Heart right ventricle (tissue), 16 donors: ENCODE measurements at places on chromosomes 5 and 9. TPM values are rescaled to one million over a fixed set of nuclear protein-coding genes. Genes with fewer than 3 reads are reported as not detected.

STPG3 gene
- not detected for polyA plus RNA-seq

FNIP1 gene
- polyA plus RNA-seq = 2.8 TPM

DNA sequence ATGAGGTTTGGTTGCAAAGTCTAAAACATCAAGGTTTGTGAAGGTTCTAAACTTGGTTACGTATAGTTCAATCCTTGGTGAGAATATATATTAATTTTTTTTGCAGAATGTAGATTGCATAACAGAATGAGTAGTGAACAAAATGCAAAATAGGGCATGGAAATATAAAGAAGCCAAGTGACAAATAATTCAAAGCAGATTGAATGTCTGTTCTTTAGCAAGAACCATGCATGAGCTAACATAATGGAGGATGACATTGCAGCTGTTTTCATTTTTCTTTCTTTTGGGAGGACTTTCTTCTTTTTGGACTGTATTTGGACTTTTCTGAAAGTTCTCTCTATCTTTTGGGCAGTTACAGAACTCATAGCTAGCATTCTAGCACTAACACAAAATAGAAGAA lies 194.8 kb upstream of the MRPS30 start:
- DNase-seq = no peak

DNA sequence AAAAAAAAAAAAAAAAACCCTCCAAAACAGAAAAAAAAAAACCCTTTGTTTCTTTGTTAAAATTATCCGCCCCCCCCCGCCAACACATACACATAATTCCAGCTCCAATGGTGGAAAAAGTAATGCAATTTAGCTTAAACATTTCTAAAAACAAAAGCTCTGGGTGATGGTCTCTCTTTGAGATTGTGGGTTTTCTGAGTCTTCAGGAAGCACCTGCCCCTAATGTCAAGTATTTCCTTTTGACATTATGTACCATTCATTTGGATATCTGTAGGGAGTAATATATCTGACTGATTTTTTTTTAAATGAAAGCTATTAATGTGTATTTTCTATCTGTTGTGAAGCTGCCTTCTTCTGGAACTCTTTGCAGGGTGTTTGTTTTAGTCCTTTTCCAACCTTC lies 389.7 kb downstream of the TAF11L14 start:
- DNase-seq = no peak

DNA sequence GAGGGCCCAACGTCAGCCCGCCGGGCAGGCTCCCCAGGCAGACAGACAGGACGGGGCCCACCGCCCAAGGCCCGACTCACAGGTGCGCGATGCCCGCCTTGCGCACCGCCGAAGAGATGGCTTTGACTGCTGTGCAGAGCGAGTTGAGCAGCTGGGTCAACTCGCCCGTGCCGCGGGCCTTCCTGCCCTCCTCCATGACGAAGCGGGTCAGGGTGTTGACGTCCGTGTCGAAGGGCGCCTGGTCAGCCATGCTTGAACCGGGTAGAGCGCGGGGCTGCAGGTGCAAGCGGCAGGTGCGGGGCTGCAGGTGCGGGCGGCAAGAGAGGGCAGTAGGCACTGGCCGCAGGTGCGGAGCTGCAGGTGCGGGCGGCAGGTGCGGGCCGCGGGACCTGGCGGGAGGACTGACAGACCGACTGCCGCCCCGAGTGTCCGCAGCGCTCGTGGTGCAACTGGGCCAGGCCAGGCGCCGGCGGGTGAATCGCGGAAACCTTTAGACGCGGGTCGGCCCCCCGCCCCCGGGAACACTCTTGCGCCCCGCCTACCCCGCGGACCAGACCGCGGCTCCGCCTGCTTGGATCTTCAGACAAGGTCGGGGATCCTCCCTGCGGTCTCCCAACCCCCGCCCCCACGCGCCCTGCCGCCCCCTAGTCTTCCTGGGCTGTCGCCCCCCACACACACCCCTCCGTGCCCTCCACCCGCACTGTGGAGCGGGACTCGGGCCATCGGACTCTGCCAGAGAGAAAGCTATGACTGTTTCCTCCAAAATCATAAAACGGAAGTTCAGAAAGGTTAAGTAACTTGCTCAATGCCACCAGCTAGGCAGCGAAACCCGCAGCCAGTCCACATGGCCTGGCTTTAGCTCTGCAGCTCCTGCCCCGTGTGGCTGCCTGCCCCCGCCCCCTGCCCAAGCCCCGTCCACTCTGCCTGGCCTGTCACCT lies at the start of gene FBP1:
Gene FBP1 (minus strand): TSS at position 458 of the 938 bp plus-strand sequence. CDS start 208 bp downstream, at position 250.
- peak; percentile 40 for DNase-seq

DNA sequence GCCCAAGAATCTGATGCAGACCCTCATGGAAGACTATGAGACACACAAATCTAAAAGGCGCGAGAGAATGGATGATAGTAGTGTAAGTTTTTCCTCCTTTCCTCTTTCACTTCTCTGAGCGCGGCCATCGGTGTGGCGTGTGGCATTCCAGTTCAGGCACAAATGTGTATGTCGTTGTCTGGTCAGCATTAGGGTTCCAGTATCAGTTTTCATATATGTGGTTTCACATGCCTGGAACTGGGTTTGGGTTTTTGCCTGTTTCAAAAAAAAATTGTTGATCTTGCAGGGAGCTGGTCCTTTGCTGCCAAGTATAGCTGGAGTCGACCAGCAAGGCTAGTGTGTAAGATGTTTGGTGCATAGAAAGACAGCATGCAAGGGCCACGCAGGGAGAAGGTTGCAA lies 51.5 kb downstream of the C9orf152 start:
- no peak for DNase-seq

GRCh38 chr5:154677921-154678320 lies 77.3 kb upstream of the LARP1 start:
- no peak for DNase-seq

DNA sequence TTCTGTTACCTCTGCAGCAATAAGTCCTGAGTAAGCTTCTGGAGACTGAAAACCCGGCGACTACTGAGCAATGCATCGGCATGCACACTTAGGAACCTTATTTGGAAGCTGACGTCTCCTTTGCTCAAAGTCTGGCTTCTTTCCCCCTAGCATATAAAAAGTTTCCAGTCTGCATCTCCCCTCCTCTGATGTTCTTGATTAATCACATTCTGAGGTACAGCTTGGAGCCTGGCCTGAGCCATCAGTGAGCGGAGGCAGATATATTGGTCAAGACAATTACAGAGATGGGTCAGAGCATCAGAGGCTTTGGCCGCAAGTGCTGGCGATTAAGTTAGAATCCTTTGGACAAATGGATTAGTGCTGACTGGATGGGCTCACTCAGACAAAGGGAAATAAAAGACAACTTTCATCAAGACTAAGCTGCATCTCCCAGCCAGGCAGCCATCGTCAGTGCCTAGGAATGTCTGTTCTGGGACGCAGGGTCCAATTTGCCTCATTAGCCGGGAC lies 140.7 kb downstream of the MTX3 start:
- no peak for DNase-seq
